ENCODE measurements at places on chromosomes 2 and 18. TPM values are rescaled to one million over a fixed set of nuclear protein-coding genes. Genes with fewer than 3 reads are reported as not detected.

- DNase-seq = no peak
Observed at GRCh38 chr2:173751245-173751975, 213.8 kb downstream of the SP3 start.

- no peak for DNase-seq
Observed at GRCh38 chr2:16641509-16641908, 24.1 kb downstream of the CYRIA start.

DNA sequence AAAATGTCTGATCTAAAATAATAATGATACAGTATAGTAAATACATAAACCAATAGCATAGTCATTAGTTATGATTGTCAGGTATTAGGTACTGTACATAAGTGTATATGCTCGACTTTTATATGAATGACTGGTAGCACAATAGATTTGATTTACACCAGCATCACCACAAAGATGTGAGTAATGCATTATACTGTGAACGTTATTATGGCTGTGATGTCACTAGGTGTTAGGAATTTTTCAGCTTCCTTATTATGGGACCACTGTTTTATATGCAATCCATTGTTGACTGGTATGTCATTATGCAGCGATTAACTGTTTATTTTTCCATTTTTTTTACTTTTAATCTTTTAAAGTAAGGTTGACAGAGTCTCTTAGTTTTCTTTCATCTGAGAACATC is 23.7 kb downstream of the ATP9B start:
- DNase-seq = no peak

Gene SAG
- total RNA-seq = 0.47 TPM

- DNase-seq = no peak
Observed at GRCh38 chr2:113075600-113075999, 7.8 kb downstream of the IL1F10 start.
